Fibroblast of skin of scalp (primary cell): ENCODE measurements at places on chromosomes 2 and 18.
A peak's percentile ranks its signal among the peaks of the same experiment; 100 is the strongest.

GRCh38 chr2:118921646-118922045 is 20.3 kb upstream of the MARCO start:
- DNase-seq = no peak

DNA sequence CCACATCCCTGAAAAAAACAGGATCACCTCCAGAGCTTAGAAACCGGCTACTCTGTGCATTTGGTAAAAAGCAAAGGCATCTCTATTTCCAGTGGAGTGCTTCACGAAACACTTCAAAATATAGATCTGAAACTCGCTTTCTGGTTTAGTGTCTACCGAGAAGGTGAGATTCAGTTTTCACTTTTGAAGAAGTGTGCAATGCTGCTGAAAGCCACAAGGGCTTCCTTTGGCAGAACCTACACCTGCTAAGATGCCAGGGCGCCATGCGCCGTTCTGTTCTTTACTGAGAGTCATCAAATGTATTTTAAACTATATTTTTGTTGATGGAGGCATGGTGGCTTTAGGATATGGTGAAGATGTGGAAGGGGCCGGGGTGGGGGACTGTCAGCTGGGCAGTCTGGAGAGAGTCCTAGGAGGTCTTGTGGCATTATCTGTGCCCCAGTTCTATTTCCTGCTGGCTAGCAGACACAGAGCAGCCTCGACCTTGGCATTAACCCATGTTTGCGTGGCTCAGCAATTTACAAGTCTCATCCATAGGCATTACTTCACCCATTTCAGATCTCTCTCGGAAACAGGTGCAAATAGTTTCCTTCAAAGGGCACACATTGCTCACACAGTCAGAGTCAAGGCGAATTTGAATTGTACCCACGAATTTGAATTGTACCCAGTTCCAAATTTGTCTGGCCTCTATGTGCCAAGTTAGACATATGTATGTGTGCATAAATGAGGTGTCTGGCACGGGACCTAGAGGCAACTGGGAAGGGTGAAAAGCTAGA is 46.7 kb upstream of the KCNF1 start:
- no peak for DNase-seq

GRCh38 chr2:3712831-3713503 is 9.6 kb downstream of the DCDC2C start:
- peak; percentile 49 for DNase-seq

GRCh38 chr2:99445065-99445464 is 44.8 kb downstream of the REV1 start:
- DNase-seq = no peak

DNA sequence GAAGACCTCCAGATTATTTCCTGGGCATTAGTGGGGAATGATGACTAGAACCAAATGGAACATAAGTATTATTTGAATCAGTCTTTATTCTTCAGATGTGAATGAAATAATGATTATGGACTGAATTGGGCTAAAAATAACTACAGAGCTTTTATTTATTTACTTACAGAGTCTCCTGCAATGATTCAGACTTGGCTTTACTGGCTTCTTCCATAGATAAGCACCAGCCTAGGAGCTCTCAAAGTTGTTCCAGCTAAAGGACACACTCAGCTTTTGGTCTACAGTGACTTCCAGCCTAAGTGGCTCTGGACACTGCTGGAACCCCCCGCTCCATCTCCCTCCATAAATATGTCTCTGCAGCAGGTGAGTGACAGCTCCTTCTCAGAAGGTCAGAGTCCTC is 24.3 kb upstream of the ARHGAP25 start:
- no peak for DNase-seq

- no peak for DNase-seq
Measured at GRCh38 chr2:15868186-15868585, 72.2 kb upstream of the MYCN start.

DNA sequence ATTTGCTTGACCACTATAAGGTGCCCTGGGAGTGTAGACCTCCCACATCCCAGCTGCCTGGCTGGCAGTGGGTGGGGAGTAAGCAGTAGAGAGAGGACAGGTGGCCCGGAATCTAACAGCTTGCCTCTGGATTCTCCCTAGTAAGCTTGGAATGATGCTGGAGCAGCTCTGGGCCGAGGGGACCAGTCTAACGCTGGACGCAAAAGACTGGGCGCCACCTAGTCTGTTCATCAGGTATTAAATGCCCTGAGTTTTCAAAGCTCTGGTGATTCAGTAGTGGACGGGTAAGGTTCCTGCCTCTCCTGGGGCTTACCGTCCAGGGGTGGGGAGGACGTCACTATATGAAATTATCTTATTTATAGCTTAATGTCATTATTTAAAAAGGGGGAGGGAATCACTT is 648 bp upstream of the LYPD6B start:
- DNase-seq = no peak

GRCh38 chr2:552906-553305 is 124.3 kb downstream of the TMEM18 start:
- no peak for DNase-seq

DNA sequence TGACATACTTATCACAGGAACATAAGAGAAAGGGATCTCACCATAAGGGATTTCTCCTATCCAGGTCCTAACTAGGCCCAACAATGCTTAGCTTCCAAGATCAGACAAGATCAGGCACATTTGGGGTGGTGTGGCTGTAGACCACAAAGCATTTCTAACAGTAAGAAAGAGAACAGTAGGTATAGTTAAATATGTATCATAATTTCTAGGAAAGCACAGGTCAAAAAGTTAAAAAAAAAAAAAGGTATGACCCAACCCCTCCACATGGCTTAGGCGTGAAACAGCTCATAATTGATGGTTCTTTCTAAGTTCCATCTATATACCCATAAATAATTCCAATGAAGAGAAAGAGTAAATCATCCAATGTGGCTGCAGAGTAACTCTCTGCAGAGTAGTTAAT is 6.9 kb downstream of the PRKD3 start:
- DNase-seq = no peak

DNA sequence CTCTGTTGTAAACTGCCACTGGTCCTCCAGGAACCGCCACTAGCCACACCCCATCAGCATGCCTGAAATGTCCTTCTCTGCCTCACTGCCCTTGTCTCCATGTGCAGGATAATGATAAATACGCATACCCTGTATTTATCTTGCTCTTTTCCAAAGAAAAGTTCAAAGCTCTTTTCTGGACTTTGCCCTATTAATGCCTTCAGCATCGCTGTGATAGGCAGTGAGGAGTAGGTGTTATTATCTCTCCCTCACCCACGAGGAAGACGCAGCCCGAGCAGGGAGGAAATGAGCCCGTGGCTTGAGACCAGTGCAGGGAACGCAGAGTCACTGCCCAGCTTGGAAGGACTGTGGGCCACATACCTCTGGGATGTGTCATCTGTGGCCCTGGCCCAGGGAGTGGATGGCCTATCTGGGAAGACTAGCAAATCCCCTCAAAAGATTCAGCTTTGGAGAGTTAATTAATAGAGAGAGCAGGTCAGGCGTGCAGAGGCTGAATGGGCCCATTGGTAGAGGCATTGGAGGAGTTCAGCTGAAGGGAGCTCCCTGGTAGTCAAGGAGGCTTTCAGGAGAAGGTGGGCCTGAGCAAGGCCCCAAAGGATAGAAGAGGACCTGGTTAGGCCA is 39.5 kb upstream of the MCFD2 start:
- peak; percentile 90 for DNase-seq

- DNase-seq = no peak
Measured at GRCh38 chr18:53944721-53945120, 279.7 kb downstream of the MBD2 start.

GRCh38 chr2:231667496-231667895 is 40.8 kb upstream of the PTMA start:
- DNase-seq = no peak

GRCh38 chr18:32287249-32287648 is 97.4 kb downstream of the MEP1B start:
- DNase-seq = no peak

DNA sequence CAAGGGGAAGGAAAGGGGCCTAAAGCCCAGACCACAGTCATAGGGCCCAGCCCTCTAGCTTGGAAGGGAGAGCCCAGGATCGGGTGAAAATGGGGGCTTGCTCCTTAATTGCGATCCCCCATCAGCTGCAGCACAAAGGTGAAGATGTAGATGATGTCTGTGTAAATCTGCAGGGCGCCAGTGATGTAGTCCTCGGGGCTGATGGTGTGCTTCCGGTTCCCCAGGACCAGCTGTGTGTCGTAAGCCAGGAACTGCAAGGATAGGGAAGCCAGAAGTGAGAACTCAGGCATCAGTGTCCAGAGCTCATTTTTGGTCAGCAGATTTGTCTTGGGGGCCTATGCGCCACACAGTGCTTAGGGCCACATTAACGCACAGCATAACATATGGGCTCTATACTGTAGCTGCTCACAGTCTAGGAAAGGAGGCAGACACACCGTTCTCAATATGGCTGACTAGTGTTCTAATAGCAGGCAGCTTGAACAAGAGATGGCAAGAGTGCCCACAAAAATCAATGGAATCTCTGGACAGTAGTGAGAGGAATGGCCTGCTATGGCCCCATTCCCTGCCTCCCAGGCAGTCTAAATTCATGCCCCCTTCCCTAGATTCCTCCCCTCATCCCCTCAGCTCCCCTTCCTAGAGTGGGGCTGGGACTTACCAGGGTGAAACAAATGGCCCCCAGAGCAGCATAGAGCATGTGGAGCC is 5.2 kb downstream of the PNKD start:
- no peak for DNase-seq

GRCh38 chr2:85672456-85672855 is 4.5 kb upstream of the SFTPB start:
- DNase-seq = no peak

DNA sequence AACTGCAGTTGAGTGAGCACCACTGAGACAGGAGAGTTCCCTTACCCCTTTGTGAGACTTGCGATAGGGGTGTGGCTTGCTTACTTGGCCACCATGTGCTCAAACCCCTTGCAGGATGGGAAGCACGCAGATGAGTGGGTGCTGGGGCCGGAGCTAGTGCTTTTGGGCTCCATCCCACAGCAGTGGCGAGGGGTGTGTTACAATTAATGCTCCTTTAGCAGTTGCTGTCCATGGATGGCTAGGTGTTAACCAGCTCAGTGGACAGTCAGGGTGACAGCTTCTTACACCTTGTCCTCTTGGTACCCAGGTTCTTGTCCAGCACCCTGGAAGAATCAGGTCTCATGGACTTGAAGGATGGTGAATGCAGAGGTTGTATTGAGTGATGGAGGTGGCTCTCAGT is 103.9 kb downstream of the SH3RF3 start:
- DNase-seq = no peak

DNA sequence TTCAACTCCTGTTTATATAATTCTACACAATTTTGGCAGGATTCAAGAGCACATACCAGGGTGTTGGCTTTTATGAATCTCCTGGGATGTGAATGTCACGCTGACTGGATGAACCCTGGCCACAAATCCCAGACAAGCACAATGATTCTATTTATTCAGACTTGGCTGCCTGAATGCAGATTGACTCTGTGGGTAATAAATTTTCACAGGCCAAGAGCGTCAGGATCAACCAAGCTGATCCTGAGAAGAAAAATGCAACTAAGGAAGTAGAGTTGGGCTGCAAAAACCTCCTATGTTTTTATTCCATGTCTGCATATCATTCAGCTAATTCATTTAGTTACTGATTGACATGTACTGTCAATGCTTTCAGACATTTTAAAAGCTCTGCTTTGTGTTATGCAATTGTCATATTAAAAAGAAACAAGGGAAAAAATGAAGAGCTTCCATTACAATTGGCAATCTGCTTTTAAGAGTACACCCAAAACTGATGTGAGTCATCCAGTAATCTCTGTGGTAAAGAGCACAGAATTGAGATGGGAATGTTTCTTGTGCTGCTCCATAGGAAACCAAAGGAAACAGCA is 173.0 kb upstream of the REV1 start:
- DNase-seq = peak; percentile 99

GRCh38 chr2:105853354-105854088 is 108.8 kb downstream of the NCK2 start:
- DNase-seq = no peak

DNA sequence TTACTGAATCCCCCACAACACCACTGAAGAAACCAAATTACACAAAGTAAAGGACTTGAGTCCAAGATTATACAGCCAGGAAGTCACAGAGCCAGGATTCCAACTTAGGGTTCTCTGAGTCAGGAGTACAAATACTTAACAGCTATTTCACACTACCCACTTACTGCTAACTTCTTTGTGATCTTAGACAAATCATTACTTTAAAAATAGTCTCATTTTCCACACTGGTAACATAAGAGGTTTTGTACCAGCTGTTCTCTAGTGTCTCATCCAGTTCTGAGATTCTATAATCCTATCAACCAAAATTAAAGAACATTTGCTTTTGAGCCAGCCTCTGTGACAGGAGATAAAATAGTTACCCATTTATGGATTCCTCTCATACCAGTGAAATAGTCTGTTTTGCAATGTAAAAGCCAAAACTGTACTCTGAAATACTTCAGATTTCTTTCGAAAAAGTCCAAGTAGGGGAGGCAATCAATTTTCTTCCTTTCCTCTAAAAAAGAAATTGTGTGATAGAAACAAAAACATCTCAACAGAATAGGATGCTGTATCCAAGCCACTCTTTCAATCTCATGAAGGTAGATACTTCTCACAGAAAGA is 157.6 kb downstream of the LRATD1 start:
- DNase-seq = no peak

DNA sequence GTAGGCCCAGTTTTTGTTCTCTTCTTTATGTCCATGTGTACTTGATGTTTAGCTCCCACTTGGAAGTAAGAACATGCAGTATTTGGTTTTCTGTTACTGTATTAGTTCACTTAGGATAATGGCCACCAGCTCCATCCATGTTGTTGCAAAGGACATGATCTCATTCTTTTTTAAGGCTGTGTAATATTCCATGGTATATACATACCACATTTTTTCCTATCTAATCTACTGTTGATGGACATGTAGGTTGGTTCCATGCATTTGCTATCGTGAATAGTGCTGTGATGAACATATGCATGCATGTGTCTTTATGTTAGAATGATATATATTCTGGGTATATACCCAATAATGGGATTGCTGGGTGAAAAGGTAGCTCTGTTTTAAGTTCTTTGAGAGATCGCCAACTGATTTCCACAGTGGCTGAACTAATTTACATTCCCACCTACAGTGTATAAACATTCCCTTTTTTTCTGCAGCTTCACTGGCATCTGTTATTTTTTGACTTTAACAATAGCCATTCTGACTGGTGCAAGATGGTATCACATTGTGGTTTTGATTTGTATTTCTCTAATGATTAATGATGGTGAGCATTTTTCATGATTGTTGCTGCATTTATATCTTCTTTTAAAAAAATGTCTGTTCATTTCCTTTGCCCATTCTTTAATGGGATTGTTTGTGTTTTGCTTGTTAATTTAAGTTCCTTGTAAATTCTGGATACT is 22.9 kb downstream of the LTBP1 start:
- no peak for DNase-seq

- no peak for DNase-seq
Measured at GRCh38 chr2:233989221-233989858, 61.2 kb upstream of the SPP2 start.

- peak; percentile 27 for DNase-seq
Measured at GRCh38 chr18:60693426-60693825, 320.9 kb upstream of the MC4R start.

- no peak for DNase-seq
Measured at GRCh38 chr2:40321822-40322221, 130.1 kb downstream of the SLC8A1 start.
